ENCODE measurements at places on chromosomes 12 and 14.

DNA sequence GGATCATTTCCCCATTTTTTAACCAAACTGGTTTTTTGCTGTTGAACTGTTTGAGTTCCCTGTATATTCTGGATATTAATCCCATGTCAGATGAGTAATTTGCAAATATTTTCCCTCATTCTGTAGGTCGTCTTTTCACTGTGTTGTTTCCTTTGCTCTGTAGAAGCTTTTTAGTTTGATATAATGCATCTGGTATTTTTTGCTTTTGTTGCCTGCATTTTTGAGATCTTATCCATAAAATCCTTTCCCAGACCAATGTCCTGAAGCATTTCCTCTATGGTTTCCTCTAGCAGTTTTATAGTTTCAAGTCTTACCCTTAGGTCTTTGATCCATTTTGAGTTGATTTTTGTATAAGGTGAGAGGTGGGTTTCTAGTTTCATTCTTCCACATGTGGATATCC is 71.3 kb downstream of the LRP6 start:
- no peak for DNase-seq

DNA sequence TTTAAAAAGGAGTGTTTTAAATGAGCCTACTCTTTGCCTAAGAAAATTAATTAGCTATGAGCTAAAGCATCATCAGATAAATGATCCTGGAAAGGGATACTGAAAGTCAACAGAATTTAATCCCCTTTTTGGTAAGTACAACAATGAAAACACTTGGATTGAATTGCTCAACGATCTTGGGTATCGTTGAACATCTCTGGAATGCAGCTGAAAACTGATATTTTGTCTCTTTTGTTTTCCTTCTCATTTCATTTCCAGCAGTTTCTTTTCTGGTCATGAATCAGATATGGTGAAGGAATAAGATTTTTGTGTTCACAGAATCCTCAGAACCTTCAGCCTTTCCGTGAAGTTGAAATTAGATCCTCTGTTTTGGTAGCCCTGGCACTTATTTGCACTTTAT is 771.2 kb downstream of the FSCB start:
- no peak for DNase-seq

DNA sequence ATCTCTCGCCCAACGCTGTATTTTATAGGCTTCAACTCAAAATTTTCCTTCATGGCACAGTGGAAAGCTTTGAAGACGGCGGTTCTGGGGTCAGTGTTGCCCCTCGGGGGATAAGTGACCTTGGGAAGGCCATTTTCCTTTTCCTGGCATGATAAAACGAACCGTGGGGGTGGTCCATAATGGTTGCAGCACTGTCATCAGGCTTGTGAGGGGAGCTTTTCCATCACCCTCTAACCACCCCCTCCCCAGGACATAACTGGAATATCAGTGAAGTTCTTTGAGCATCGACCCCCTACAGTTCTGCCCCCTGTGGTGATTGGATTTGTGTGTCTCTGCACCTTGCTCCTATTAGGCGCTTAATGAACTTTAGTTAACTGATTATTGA is 16.0 kb downstream of the FOS start:
- DNase-seq, result no peak

GRCh38 chr12:39123580-39124253 is 218.3 kb upstream of the CPNE8 start:
- DNase-seq, result no peak

- DNase-seq, result no peak
These were observed 68.6 kb upstream of the C14orf180 start for GRCh38 chr14:104510794-104511611.

GRCh38 chr12:39277416-39277815 is 165.5 kb downstream of the KIF21A start:
- no peak for DNase-seq

- DNase-seq, result no peak
These were observed 9.7 kb upstream of the RIN3 start for GRCh38 chr14:92503756-92504491.

GRCh38 chr14:100864960-100865681 is 38.4 kb downstream of the RTL1 start:
- DNase-seq, result no peak

DNA sequence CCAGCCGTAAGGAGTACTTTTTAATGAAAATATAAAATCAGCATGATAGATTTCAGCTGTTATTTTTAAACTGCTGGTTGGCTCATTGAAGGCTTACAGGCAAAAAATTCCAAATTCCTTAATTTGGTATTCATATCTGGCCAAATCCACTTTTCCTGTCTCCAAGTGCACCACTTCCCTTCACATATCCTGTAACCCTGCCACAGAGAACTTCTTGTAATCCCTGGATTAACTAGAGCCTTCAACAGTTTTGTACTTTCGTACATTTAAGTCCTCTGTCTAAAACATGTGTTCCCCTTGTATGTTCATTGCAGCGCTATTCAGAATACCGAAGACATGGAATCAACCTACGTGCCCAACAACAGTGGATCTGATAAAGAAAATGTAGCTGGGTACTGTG is 9.6 kb downstream of the PUS7L start:
- DNase-seq, result no peak

DNA sequence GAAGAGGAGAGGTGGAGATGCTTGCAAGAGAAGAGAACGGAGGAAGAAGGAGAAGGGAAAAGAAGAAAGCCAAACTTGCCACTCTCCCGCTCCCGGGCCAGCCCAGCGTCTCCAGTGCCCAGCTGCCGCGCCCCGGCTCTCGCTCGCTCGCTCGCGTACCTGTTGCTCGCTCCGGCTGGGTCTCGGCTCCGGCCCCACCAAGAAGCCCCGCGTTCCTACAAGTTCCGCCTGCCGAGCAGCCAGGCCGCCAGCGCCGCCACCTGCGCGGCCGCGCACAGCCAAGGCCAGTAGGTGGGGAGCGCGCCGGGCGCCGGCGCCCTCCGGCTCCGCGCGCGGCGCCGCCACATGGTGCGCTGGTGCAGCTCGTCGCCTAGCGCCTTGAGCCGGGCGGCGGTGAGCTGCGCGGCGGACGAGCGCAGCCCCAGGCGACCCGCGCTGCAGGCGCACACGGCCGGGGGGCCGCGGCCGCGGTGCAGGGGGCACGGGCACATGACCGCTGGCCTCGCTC is 370 bp downstream of the HRK start:
- no peak for DNase-seq

DNA sequence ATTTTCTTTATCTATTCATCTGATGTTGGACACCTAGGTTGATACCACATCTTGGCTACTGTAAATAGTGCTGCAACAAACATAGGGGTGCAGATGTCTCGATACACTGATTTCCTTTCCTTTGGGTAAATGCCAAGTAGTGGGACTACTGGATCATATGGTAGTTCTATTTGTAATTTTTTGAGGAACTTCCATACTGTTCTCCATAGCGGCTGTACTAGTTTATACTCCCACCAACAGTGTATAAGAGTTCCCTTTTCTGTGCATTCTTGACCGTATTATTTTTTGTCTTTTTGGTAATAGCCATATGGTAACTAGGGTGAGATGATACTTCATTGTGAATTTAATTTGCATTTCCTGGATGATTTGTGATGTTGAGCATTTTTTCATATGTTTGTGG is 71.8 kb downstream of the LRP6 start:
- DNase-seq, result no peak

DNA sequence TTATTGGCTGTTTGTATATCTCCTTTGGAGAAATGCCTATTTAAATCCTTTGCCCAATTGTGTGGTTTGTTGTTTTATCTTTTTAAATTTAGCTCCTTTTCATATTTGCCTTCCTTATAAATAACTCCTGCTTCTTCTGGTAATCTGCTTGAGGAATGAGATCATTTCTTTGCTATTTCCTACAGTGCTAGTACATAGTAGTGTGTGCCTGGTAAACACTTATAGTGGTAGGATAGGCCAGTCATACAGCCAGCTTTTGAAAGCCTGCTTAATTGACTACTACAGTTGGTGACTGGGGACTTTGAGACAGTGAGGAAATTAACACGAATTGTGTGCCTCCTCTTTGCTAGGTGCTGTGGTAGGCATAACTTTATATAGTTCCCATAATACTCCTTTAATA is 68.7 kb downstream of the BORCS5 start:
- no peak for DNase-seq

GRCh38 chr14:100076133-100076532 is 10.9 kb downstream of the EVL start:
- DNase-seq, result no peak

- DNase-seq, result no peak
These were observed 29.8 kb upstream of the DACT1 start for GRCh38 chr14:58607952-58608317.

DNA sequence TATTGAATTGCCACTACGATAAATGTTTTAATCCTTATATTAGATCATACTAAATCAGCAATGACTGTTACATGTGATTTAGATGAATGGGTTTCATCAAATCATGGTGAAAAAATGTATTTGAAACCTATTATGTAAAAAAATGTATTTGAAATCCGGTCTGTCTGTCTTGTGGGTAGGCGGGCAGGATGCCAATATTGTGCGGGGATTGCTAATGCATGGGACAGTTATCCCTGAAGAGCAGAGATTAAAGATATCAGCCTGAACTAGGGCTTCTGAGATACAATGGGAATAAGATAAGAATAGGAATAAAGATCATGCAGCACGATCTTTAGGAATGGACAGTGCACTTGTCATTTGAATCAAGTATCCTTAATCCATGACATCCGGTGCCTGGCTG is 134.0 kb downstream of the PRKCH start:
- no peak for DNase-seq

DNA sequence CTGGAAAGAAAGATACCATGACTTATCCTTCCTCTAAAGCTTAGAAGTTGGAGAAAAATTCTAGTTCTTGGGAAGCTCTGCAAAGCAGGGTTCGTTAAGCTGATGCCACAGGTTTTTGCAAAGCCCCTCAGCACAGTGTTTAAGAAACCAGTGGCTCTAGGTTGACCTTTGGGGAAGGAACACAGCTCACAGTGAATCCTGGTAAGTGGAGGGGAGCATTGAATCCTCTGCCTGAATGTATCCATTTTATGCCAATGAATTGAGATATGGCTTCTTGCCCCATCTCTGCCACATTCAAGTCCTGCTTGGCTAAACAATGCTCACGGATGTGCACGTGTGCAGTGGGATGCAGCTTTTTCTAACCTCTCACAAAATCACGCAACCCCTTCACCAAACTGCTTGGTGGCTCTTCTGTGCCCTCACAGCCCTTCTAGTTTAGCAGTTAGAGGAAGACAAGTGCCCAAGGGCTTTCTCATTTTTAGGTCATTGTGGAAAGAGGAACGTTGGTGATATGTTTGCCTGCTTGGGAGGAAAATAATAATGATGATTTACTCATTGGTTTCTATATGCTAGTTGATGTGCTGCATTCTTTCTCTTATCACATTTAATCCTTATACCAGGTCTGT is 111.3 kb downstream of the DAD1 start:
- no peak for DNase-seq

- no peak for DNase-seq
These were observed 1.4 kb upstream of the RDH11 start for GRCh38 chr14:67697006-67697405.

DNA sequence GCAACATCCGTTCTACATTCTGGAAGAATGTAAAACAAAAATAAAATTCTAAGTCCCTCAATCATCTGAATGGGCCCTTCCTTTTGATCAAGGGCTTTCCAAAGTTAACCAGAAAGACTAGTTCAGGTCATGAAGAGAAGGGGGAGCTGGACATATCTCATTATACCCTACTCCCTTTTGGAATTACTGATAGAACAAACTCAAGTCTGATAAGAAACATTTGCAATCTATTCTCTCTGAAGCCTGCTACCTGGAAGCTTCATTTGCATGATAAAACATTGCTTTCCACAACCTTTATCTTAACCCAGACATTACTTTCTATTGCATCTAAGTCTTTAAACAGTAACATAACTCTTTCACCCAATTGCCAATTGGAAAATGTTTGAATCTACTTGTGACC is 8.3 kb upstream of the ACSM4 start:
- no peak for DNase-seq

GRCh38 chr12:75661908-75662307 is 150.5 kb upstream of the KRR1 start:
- DNase-seq, result no peak

DNA sequence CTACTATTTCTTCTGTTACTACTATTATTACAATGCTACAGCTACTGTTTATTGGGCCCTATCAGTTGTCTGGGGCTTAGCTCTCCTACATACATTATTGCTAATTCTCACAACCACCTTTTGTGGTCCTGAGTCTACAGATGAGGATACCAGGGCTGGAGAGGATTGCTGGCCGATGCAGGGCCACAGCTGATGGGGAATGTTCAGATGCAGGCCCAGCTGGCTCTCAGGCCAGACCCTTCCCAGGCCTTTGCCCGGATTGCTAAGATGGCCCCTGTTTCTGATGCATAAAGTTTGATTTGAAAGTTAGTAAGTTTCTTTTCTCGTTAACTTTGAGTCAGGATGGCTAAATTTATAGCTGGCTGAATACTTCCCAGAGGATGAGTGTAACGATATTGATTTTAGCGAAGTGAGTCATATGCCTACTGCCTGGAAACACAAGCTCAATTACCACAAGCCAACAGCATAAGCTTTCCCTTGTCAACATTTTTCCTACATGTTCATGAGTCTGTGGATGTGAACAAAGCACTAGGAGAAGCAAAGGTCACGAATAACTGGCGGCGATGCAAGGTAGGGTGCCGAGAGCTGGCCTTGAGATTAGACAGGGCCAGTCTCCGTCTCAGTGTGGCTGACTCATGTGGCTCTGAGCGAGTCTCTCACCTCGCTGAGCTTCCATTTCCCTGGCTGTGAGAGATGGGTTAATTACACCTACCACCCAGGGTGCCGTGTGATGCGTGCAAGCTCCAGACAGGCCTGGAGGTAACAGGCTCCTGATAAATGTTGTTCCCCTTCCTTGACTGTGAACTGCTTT is 111.0 kb downstream of the BEGAIN start:
- no peak for DNase-seq

DNA sequence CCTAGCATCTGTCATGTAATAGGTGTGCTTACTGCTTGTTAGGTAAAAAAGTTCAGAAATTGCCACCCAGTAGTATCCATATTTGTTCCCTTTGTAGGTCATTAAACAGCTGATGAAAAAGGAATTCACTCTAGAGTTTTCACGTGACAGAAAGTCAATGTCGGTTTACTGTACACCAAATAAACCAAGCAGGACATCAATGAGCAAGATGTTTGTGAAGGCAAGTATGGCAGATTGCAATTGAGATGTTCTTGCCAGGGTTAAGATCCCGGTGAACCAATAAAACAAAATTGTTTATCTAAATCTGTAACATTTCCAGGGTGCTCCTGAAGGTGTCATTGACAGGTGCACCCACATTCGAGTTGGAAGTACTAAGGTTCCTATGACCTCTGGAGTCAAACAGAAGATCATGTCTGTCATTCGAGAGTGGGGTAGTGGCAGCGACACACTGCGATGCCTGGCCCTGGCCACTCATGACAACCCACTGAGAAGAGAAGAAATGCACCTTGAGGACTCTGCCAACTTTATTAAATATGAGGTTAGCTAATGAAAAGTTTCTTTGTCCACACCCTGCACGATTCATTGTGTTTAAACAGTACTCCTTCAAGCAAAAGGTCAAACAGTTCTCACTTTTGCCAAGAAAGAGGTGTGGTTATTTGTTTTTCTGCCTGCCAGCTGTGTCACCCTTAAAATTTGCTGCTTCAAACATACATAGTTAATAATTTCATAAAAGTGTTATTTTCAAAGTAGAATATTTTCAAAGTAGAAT is 58.3 kb downstream of the ATP2A2 start:
- no peak for DNase-seq
